ENCODE measurements at places on chromosomes 5 and 9.
A peak's percentile ranks its signal among the peaks of the same experiment; 100 is the strongest.

GRCh38 chr5:79613549-79613948 lies 1.3 kb downstream of the TENT2 start:
- DNase-seq: no peak

DNA sequence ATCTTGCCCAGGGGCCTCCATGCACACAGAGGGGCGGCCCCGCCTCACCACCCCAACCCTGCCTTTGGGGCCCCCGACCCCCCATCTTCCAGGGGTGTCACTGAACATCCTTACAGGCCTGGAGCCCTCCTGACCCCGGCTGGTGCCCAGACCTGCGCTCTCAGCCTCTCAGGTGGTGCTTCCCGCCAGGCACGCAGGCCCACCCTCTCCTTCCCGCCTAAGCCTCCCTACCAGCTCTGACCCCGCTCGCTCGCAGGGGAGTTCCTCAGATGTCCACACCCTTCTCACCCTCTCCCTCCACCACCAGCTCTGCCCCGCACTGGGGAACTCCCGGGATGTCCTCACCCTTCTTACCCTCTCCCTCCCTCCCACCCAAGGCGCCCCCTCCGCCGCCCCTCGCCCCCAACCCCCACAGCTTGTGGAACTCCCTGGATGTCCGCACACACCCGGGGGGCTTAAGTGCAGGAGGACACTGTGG lies 12.3 kb upstream of the QRFP start:
- DNase-seq: no peak

GRCh38 chr5:109865637-109866036 lies 175.9 kb downstream of the MAN2A1 start:
- no peak for DNase-seq

DNA sequence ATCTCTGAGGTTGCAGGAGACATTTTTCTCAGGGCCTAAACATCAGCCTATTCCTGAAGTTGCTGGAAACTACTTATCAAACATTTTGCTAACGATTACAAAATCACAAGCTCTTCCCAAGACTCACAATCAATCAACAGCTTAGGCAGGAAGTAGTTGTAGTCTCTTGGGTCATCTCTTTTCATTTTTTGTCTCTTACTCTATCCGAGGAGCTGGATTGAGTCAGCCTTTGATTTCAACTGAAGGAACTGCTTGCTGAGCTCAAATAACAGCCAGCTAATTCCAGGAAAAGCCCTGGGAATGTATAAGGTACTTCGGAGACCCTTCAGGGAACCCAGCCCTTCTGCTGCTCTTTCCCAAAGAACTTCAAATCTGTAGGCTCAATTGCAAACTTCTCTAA lies 398.9 kb downstream of the PLK2 start:
- no peak for DNase-seq

DNA sequence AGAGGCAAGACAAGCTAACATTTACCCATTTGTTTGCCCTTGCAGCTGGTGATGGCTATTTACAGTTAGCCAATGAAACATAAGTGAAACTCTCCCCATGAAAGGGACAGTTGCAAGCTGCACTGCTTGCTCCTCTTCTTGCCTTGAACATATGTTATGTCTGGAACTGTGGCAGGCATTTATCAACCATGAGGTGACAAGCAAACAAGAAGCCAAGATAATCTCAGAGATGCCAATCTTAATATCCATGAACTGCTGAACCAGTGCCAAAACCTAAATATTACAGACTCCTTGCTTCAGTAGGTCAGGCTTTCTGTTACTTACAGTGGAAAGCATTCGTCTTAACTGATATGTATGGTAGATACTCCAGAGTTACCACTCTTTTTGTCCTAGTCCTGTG lies 133.4 kb downstream of the ACTBL2 start:
- DNase-seq: no peak

DNA sequence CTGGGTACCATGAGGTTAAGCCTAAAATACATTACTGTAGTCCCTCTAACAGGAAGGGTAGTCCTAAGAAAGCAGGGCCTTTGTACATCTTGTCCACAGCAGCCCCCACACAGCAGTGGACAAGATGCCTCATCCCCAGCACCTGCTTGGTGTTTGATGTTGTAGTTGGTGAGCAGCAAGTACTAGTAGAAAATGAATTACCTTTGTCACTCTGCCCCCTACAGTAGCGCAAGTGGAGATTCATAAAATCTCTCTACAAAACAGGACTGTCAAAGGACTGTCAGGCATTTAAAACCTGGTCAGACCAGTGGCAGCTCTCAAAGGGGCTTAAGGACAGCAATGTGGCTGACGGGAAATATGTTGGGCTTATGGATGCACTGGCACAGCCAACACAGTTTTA lies 122.5 kb downstream of the TMEM174 start:
- DNase-seq: no peak

DNA sequence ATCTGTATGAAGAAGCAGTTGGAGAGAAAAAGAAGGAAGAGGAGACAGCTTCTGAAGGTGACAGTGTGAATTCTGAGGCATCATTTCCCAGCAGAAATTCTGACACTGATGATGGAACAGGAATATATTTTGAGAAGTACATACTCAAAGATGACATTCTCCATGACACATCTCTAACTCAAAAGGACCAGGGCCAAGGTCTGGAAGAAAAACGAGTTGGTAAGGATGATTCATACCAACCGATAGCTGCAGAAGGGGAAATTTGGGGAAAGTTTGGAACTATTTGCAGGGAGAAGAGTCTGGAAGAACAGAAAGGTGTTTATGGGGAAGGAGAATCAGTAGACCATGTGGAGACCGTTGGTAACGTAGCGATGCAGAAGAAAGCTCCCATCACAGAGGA lies 48.7 kb downstream of the CMYA5 start:
- DNase-seq: no peak

GRCh38 chr5:147445917-147446316 lies 64.0 kb downstream of the DPYSL3 start:
- DNase-seq: no peak

- no peak for DNase-seq
These were observed 19.4 kb downstream of the LURAP1L start for GRCh38 chr9:12794101-12794799.

- DNase-seq: peak; percentile 96
These were observed 410.8 kb upstream of the MEF2C start for GRCh38 chr5:89293810-89294209.

DNA sequence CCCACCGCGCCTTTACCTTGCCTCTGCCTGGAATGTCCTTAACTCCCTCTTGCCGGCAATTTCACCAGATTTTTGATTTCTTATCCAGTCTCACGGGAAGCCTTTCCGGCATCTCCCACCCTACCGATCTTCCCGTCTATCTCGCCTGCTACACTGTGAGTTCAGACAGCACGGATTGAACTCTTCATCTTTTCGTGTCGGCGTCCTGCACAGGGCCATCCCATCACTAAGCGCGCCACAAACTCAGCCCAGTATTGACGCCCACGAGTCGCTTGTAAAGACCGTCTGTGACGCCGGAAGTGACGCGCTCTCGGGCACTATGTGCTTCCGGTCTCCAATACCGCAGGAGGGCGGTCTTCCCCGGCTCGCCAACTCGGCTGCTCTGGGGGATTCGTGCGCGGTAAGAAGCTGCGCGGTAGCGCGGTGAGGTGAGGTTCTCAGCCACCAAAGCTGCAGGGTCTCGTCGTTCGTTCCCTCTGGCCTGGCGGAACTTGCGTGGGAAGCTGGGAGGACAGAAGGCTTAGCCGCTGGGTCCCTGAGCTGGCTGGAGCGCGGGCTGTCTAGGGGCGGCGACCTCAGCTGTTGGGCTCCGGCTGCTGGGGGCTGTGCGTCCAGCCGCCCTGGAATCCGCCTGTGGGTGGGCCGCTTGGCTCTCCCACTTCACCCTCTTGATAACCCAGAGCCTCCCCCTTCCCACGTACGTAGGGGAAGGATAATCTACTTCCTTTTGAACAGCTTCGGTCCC lies at the start of gene ZCCHC9:
TSS of gene ZCCHC9 (plus strand) at position 317 of the 745 bp plus-strand sequence. CDS start 3,171 bp downstream, outside the sequence.
- peak; percentile 93 for DNase-seq

DNA sequence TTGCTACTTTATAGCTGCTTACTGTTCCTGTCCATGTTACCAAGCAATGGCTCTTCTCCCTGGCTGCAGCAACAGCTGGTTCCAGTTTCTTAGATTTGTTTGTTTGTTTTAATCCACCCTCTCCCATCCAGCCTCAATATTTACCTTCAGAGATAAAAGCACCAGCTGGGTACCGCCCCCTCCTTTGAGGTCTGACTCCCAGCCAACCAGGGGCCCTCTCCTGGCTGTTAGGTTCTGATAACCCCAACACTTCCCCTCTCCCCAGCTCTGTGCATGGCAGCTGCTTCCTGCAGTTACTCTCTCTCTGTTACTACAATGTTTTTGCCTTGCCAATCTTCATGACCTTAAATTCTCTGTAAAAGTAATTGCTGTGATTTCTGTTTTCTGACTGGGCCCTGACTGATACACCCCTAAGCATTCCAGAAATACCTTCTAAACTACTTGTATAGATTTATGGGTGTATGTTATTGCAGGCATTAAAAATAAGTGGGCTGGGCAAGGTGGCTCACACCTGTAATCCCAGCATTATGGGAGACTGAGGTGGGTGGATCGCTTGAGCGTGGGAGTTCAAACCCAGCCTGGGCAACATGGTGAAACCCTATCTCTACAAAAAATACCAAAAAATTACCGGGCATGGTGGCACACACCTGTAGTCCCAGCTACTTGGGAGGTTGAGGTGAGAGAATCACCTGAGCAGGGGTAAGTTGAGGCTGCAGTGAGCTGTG lies 2.6 kb upstream of the GCNT1 start:
- DNase-seq: peak; percentile 83

DNA sequence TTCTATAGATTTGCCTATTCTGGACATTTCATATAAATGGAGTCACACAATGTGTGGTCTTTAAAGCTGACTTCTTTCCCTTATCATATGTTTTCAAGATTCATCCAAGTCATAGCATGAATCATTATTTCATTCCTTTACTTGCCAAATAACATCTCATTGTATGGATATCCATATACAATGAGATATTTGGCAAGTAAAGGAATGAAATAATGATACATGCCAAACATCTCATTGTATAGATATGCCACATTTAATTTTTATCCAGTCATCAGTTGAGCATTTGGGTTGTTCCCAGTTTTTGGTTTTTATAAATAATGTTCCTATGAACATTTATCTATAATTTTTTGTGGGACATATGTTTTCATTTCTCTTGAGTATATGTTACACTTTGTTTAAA lies 20.5 kb upstream of the OR2K2 start:
- no peak for DNase-seq

DNA sequence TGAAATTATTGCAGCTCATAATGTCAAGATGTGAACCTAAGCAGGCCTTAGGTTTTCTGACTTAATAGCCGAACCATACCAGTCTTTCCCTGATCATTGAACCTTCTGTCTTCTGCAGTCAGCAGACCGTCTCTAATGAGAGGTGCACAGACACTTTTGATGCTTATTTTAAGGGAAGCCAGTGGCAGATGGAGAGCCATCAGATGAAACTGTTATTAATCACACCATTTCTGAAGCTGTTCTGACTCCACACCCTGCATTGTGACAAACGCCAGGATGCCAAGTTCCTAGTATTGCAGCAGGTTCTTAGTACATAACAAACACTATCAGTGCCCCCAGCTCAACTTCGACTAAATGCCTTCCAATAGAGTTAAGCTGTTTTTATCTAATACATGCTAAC lies 43.0 kb downstream of the PIK3R1 start:
- DNase-seq: no peak

DNA sequence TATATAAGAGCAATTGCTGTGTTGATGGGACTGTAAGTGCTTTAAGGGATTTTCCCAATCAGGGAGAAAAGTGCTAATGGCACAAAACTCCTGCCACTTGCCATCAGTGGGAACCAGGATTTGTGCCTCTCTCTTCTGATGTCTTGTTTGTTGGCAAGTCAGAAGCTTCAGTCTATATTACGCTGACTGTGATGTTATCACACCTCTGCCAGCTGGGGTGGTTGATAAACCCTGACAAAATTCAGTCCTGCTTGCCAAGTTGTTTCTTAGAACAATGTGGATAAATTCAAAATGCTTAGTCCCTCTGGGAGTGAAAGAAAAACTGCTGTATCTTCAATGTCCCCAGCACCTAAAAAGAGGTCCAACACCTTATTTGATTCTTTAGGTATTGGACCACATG lies 161.4 kb upstream of the FBXL7 start:
- no peak for DNase-seq

DNA sequence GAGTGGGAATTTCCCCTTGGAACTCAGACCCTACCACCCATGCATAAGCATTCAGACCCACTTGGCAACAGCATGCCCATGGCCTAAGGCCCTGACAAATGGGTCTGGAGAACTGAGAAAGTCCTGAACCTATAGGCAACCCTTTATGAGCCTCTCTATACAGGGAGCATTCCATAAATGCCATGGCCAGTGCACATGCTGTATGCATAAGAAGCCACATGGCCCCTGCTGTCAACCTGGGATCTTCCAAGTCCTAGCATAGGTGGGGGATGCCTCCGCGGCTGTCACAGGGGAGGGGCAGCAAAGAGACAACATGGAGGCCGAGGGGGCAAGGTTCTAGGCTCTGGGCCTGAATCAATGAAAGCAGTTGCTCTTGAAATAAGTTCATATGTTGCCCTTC lies 8.2 kb upstream of the NIPAL4 start:
- no peak for DNase-seq

- no peak for DNase-seq
These were observed 32.0 kb downstream of the CDC14B start for GRCh38 chr9:96587338-96588315.

DNA sequence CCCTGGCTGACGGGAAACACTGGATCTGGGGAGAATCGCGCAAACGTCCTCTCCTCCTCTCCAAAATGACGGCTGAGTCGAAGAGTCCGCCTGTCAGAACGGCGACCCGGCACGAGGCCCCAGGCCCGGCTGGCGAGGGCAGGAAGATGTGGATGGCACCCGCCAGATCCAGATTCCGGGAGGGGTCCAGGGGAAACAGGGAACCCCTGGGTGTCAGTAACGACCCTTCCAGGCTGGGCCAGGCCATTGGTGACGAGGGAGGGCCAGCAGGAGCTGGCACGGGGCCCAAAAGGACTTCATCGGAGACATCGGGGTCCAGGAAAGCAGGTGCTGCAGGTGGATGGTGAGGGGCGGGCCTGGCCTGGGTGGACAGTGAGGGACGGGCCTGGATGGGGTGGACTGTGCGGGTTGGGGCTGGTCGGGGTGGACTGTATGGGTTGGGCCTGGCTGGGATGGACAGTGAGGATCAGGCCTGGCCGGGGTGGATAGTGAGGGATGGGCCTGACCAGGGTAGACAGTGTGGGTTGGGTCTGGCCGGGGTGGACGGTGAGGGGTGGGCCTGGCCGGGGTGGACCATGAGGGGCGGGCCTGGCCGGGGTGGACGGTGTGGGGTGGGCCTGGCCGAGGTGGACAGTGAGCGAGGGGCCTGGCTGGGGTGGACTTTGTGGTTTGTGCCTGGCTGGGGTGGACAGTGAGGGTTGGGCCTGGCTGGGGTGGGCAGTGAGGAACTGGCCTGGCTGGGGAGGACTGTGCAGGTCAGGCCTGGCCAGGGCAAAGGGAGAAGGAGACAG lies 14.0 kb downstream of the SLC6A3 start:
- DNase-seq: no peak

GRCh38 chr9:131799177-131799823 lies 59.4 kb upstream of the RAPGEF1 start:
- DNase-seq: peak; percentile 17

Measured in MV-4-11 (cell line).